Esophagus muscularis mucosa (tissue), 4 donors: ENCODE measurements at places on chromosomes 16 and 17. TPM values are rescaled to one million over a fixed set of nuclear protein-coding genes. Genes with fewer than 3 reads are reported as not detected.

The TBKBP1 gene
- 11.9 TPM for total RNA-seq

The PRR35 gene
- total RNA-seq, result not detected

The KRTAP4-12 gene
- total RNA-seq, result not detected

The KRTAP1-1 gene
- not detected for total RNA-seq

The KCNJ18 gene
- total RNA-seq, result not detected

GRCh38 chr16:56193951-56194726 is 2.9 kb downstream of the GNAO1 start:
- peak; percentile 92 for DNase-seq

DNA sequence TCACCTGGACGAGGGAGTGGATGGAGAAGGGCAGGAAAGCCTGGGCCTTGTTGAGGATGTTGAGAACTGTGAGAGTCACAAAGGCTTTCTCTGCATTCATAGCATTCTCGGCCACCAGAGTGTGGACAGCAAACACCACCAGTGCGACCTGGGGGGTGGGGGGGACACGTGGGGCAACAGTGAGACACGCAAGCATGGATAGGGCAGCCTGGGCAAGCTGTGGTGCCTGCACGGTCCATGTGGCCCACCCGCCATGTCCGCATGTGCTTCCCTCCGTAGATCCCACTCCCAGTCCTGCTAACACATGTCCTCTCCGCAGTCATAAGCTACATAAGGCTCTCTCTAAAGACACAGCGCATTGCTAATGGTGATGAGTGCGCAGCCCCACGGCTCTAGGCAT is 34.5 kb downstream of the ABCC6 start:
- no peak for DNase-seq

DNA sequence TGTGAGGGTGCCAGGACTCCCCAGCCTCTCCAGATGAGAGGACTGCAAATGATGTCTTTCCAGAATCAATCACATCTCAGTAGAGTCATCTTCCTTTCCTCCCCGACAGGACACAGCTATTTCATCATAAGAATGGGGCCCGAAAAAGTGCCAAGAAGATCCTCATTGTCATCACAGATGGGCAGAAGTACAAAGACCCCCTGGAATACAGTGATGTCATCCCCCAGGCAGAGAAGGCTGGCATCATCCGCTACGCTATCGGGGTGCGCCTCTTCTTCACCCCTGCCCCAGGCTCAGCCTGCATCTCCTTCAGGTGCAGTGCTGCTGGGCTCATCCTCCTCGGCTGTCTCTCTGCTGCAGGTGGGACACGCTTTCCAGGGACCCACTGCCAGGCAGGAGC is 14.3 kb downstream of the ITGAD start:
- DNase-seq, result no peak

DNA sequence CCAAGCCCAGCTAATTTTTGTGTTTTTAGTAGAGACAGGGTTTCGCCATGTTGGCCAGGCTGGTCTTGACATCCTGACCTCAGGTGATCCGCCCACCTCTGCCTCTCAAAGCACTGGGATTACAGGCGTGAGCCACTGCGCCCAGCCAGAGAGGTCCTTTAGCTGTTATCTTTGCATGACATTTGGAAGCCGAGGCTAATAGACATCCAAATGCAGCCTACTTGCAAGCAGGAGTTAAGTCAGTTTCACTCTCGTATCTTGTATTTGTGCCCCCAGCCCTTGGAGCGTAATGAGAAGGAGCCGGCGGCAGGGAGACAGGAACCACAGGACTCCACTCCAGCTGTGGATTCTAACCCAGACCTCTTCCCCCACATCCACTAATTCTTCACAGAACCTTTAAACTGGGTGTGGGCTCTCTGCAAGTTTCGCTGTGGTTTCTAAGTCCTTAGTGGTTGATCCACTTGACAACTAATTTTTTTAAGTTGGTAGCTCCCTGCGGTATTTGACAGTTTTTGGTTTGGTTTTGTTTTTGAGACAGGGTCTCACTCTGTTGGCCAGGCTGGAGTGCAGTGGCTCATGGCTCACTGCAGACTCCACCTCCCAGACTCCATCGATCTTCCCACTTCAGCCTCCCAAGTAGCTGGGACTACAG is 3.1 kb upstream of the CYTH1 start:
- no peak for DNase-seq
